Mucosa of descending colon (tissue), 3 donors: ENCODE measurements at places on chromosomes 6 and 20.

DNA sequence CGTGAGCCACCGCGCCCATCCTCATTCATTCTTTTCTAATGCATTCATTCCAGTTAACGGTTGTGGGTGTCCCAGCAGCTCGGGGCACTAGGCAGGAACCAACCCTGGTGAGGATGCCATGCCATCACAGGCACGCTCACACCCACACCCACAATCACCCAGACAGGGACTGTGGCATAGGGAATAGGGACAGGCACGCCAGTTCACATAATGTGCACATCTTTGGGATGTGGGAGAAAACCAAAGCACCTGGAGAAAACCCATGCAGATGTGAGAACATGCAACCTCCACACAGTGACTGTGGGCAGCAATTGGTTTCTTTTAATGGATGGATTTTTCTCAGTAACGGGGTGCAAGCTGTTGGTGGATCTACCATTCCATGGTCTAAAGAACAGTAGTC is 64.3 kb downstream of the IRF4 start:
- DNase-seq = no peak

DNA sequence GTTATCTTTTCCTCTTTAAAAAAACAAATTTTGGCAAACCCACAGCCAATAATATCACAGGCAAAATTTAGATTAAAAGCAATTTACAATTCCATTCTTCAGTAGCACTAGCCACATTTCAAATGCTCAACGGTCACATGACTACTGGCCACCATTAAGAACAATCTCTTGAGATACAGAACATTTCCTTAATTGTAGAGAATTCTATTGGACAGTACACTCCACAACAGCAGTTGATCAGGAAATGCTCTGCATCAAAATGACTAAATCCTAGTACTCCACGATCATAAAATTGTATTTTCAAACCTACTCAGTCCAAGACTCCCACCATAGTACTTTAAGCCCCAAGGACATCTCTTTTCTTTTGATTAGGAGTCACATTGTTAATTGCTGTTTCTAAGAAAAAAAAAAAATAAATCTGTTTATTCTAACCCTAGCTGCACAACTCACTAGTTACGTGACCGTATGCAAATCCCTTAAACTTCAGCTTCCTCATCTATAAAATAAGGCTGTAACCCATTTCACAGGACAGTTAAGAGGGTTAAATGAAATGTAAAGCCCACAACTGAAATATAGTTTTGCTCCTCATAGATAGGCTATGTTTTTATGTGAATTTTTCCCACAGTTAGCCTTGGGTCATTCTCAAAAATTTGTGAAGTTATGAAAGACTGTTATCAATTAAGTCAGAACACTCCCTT is 9.8 kb downstream of the C6orf62 start:
- DNase-seq = no peak

GRCh38 chr6:43990627-43991619 is 136.3 kb downstream of the MRPL14 start:
- DNase-seq = peak; percentile 71

- DNase-seq = no peak
Measured at GRCh38 chr6:19478273-19478672, 358.9 kb upstream of the ID4 start.

- no peak for DNase-seq
Measured at GRCh38 chr6:7848229-7848628, 62.4 kb downstream of the TXNDC5 start.

DNA sequence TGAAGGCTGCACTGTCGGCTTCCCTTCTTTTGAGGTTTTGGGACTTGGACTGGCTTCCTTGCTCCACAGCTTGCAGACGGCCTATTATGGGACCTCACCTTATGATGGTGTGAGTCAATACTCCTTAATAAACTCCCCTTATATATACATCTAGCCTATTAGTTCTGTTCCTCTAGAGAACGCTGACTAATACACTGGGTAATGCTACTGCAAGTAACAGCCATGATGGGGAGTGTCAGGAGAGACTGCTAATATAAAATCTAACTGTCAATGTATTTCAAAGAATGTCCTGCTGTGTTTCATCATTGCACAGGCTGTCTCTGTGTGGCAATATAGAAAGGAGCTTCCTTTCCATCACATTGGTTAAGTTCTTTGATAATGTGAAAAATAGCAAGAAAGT is 57.7 kb upstream of the UST start:
- no peak for DNase-seq

DNA sequence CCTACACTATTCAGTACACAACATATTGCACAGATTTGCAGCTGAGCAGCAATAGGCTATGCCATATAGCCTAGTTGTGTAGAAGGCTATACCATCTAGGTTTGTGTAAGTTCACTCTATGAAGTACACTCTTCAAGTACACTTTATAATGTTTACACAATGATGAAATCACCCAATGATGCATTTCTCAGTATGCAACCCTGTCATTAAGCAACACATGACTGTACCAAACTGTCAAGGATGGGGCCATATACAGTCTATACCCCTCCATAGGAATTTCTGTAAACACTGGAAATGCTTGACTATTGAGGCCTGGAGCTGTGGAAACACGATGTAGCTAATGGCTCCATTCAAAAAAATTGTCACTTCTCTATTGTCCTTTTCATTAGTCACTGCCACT is 535.4 kb downstream of the EPM2A start:
- no peak for DNase-seq

DNA sequence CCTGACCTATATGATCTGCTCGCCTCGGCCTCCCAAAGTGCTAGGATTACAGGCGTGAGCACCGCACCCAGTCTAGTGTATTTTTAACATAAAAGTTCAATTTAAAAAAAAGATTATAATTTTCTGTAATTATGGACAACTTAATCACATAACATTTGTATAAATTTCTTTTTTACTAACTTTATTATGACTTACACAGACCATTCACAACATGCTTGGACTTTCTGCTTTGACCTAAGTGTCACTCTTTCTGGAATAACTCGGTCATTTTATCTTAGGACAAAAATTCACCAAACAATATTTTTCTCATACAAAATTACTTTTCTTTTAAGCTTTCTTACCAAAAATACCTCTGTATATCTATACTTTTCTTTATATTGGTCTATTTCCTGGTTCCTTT is 15.4 kb upstream of the IL22RA2 start:
- no peak for DNase-seq

GRCh38 chr6:159931846-159932245 is 37.0 kb upstream of the IGF2R start:
- DNase-seq = no peak

DNA sequence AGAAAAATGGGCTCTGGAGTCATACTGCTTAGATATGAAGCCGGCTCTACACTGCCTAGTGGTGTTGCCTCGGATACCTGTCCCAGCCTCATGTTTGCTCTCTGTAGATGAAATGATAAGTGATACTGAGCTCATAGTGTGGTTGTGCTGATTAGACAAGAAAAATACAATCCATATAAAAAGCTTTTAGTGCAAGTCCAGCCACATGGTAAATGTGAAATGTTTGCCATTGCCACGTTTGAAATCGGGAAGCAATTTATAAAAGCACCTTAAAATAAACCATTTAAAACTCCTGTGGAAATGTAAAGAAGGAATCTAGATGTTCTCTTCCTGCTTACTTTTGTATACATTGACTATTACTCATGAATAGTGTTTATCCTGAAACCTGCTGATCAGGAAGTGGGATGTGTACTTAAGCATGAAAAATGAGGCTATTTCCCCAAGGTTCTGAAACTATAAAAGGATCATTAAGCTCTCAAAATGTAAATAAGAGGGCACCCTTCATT is 13.1 kb upstream of the PBOV1 start:
- DNase-seq = no peak

GRCh38 chr20:8621001-8621400 is 447.9 kb upstream of the PLCB4 start:
- no peak for DNase-seq

DNA sequence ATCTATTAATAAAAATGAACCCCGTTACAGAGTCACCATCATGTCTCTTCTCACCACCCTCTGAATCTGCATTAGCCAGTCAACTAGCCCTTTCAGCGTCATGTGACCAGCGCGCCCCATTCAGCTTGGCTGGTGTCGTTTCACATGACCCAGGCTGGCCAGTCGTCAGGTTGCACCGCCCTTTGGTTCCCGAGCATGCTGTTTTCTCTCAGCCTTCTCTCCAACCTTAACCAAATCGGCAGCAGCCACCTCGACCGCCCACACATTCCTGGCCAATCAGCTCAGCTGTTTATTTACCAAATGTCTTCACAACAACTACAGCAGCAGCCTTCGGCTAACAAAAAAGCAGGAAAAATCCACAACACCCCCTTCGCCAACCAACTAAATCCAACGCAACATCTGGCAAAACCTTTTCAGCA is 5.6 kb downstream of the SRSF3 start:
- peak; percentile 45 for DNase-seq

GRCh38 chr6:21836277-21836676 is 242.7 kb downstream of the SOX4 start:
- DNase-seq = no peak

GRCh38 chr6:4973982-4974745 is 29.7 kb downstream of the RPP40 start:
- DNase-seq = no peak

GRCh38 chr20:17394411-17394810 is 136.8 kb downstream of the BFSP1 start:
- no peak for DNase-seq

DNA sequence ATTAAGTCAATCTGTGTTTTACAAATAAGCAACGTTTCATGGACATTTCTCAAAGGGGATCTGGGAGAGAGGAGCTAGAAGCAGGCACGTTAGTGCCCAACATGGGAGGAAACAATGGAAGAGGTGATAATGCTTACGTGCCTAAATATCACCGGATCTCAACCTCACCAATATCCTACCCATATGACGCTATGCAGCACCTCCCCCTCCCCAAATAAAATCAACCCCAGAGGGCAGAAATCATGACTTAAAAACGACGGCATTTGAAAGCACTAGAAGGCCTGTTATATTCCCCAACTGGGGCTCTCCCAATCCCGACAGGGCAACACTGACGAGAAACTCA is 425 bp downstream of the HBS1L start:
- DNase-seq = no peak

DNA sequence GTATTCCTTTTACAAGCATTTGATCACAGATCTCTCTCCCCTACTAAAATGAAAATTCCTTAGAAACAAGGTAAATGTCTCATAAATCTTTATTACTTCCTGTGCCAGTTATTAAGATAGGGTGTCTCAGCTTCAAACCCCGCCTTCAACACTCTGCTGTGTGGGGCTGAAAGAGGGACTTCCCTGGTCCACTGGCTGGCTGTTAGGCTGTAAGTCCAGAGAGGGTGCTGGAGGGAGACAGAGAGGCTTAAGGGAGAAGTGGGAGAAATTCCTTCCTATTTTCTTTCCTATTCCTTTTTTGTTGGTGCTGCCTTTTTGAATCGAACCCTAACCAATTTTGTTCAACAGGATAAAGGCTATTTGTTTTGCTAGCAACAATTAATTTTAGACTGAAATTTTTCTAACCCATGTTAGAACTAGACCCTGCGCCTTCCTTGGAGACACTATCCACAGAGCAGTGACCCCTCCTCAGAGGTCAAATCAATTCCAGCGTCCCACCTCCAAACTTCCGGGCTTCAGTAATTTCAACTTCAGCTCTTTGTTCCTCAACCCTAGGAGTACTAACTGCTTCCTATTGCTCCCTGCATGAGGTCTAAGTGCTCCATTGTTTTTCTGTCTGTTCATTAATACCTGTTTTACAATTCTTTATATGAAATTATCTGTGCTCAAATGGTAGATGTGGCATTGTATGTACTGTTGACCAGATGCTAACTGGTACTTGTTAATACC is 207.5 kb upstream of the OPRM1 start:
- no peak for DNase-seq

DNA sequence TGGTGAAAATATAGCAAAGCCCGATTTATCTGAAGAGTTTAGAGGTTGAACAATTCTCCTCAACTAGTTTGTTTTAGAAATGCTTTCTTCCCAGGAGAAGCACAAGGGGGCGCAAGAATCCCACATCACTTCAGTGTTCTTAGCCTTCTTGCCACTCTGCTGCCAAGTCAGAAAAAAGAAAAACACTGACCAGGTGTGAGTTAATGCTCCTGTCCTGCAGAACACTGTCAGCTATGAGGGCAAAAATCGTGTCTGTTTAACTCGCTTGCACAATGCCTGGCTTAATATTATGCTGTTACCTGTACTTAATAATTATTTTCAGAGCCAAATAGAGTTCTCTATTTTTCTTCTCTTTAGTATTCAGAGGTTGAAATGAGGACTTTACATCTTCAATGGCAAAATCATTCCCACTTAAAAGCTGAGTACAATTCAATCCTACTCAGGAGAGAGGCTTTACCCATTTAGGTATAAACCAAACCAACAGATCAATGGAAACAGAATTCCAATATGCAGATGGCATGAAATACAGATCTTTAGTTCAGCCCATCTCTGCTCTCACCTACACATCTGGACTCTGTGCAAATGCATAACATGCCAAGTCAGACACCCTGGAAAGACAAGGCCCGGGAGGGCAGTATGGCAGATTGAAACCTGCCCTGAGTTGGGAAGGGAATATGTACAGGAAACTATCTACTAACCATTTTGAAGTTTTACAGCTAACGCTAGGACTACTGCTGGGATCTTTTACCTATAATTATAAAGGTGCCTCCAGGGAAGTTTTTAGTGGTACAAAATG is 71.4 kb upstream of the TULP1 start:
- no peak for DNase-seq

- no peak for DNase-seq
Measured at GRCh38 chr6:135062735-135063134, 8.1 kb upstream of the HBS1L start.

- DNase-seq = no peak
Measured at GRCh38 chr6:89932245-89932802, 38.1 kb downstream of the GJA10 start.

DNA sequence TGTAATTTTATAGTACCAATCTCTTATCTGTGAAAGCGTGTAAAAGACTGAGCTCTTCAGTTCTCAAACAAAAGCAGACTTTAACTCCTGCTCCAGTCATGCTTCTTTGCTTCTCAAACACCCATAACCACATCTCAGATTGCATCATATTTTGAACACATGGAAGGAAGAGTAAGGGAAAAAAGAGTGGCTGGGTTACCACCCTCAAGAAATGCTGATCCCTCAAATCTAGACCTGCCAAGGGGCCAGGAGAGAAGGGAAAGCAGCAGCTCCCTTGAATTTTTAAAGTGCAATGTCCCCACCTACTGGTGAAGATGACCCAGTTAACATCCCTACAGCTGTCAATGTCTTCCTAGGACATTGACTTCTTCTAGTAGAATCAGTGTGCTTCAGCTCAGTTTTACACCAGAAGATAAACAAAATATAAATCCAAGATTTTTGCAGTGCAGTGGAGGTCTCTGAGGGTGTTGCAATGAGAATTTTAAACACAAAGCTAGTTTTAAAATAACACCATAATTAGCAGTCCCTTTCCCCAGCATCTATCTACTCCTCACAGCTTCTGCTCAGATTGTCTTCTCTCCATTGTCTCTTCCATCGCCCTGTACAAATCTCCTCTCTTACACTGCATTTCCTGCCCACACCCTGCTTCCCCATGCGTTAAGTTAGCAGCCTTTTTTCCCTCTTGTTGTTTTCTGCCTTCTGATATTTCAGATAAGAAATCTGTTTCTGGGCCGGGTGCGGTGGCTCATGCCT is 22.6 kb upstream of the HLA-DQB2 start:
- no peak for DNase-seq
